ENCODE measurements at places on chromosomes 7 and 10.

GRCh38 chr7:57308631-57309408 is 141.2 kb upstream of the ZNF716 start:
- no peak for DNase-seq

GRCh38 chr7:1915956-1916600 is 246.0 kb downstream of the ELFN1 start:
- no peak for DNase-seq

DNA sequence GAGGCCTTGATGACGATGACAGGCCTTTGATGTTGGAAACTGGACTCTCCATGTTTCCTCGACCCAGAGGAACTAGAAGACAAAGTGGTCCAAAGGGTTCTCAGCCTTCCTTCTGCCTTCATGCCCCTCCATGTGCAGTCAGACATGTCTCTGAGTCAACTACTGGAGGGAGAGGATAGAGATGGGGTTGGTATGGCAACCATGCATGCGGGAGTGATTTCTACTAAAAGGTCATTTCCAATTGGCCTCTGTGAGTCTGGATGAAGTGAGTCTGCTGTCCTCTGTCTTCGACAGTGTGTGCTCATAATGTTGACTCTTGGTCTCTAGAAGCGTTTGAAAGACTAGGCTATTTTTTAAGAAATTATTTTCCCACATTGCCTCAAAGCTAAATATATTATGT is 29.2 kb downstream of the STK17A start:
- no peak for DNase-seq

GRCh38 chr10:79442171-79443040 is 3.0 kb downstream of the ZCCHC24 start:
- DNase-seq = no peak

GRCh38 chr7:51066405-51066882 is 250.2 kb downstream of the COBL start:
- DNase-seq = no peak

DNA sequence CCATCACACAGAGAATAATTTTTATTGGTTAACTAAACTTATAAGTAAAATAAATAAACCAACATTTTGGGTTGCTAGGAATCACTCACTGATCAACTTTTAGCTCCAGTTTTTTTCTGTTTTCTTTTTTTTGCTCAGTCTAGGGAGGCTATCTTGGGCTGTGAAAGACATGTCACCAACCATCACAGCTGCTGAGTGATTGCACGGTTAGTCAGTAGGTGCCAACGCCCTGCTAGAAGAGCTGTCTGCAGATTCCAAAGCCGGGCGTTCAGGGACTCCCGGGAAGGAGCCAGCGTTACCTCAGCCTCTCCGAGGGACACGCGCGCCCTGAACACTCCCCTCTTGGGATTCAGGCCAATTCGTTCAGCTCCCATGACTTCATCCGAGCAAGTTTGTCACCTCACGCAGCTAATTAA is 604 bp upstream of the STAM start:
- peak; percentile 80 for DNase-seq

GRCh38 chr7:6505685-6506559 is 45.3 kb downstream of the GRID2IP start:
- no peak for DNase-seq

DNA sequence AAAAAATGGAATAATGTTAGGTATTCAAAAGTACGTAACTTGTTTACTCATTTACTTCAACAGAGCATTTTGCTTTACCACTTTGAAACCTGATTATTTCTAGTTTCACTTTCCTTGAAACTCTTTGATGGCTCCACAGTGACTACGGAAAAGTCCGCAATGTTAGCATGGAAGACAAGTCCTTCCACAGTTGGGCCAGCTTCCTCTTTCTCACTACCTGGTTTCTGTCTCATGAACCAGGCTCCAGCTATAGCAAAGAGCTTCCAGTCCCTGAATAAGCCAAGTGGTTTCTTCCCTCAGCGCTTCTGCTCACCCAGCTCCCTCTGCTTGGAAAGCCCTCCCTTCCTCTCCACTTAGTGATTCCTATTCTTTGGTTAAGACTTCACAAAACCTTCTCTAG is 44.8 kb upstream of the SLC16A12 start:
- no peak for DNase-seq

DNA sequence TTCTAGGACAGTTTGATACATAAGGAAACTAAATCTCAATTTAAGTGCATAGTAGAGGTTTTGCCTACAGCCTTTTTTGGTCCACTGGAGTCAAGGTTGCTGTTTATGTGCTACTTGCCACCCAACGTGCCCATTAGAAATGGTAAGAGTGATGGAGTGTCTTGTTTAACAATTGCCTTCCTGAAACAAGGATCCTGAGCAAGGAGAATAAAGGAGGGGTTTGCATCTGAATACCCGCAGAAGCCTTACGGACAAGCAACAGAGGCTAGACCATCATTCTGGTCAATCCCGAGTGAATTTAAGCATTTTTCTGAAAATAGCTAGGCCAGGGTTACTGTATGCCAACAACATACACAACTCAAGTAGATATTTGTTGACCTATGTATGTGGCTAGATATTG is 63.6 kb downstream of the MARCHF5 start:
- no peak for DNase-seq

DNA sequence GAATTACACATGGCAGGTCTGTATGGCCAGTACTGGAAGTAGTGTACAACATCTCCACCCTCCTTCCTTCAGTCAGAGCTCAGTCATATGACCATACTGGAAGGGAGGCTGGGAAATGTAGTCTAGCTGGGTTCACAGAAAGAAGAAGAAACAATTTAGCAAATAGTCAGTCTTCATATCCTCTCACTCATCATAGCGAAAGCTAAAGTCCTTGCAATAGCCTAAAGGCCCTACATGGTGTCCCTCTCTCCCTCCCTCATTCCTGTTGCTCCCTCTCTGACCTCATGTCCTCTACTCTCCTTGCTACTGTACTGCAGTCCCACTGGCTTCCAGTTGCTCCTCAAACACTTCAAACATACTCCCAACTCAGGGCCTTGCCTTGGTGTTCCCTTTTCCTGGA is 4.3 kb upstream of the CALU start:
- DNase-seq = no peak

- DNase-seq = no peak
These were observed 8.2 kb downstream of the LFNG start for GRCh38 chr7:2527505-2528467.

GRCh38 chr7:94160719-94161435 is 156.7 kb upstream of the BET1 start:
- no peak for DNase-seq

- DNase-seq = no peak
These were observed 38.7 kb upstream of the DLG5 start for GRCh38 chr10:77965294-77965693.

GRCh38 chr10:103714232-103714891 is 141.0 kb downstream of the SH3PXD2A start:
- DNase-seq = no peak

DNA sequence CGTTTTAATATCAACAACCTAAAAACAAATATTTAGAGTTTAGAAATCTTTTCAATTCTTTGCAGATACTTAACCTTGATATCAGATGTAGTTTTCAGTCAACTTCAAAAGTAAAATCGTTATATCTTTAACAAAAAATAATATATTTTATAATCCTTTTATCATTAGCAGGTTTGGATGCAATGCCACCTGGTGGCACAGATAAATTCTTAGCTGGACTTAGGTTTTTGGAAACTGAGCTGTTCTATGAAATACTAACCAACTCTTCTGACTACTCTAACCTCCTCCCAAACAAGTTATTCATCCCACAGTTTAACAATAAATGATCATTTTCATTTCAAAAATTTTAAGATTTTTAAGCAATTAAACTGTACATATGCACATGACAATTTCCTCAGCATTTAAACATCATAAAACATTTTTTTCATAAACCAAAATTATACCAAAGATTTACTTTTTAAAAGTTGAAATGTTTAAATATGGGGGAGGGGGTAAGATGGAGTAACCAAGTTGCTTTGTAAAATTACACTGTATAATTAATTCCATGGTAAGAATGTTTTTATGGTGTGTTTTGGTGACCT is 56.9 kb downstream of the HIBADH start:
- DNase-seq = peak; percentile 18

- no peak for DNase-seq
These were observed 171.4 kb upstream of the HABP2 start for GRCh38 chr10:113381416-113381815.

DNA sequence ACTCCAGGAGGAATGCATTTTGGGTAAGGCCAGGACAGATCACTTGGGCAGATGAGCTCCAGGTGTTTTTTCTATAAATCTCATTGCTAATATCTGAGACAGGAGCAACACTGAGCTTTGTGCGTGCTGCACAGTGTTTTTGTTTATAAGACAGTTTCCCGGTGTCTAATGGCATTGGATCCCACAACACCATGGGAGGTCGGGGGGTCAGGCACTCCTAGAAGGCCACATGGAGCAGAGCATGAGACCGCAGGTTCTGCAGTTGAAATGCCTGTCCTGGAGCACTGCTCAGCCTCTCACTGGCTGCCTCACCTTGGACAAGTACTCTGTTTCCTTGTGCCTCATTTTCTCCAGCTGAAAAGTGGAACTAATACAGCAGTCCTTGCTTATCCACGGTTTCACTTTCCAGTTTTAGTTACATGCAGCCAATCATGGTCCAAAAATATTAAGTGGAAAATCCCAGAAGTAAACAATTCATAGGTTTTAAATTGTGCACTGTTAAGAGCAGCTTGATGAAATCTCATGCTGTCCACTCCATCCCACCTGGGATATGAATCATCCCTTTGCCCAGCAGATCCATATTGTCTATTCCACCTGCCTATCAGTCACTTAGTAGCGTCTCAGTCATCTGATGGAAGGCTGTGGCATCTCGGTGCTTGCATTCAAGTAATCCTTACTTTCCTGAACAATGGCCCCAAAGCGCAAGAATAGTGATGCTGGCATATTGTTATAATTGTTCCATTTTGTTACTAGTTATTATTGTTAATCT is 35.2 kb downstream of the ATXN7L1 start:
- DNase-seq = no peak

- DNase-seq = peak; percentile 91
These were observed at the start of gene COPS6 for GRCh38 chr7:100088621-100089457. TSS of gene COPS6 (plus strand) at chr7:100088969. CDS start at chr7:100088991, 22 bp downstream.

GRCh38 chr10:593901-594457 is 95.5 kb downstream of the DIP2C start:
- no peak for DNase-seq
